ENCODE measurements at places on chromosomes 13 and 19. TPM values are rescaled to one million over a fixed set of nuclear protein-coding genes. Genes with fewer than 3 reads are reported as not detected.

The LEUTX gene
- total RNA-seq: not detected

The PSG6 gene
- total RNA-seq: 0.89 TPM

The MEIS3 gene
- 5.4 TPM for total RNA-seq

The TMPRSS9 gene
- total RNA-seq: not detected

The ZNF296 gene
- total RNA-seq: not detected

The SLC25A41 gene
- not detected for total RNA-seq

GRCh38 chr19:43589277-43589676 lies 6.7 kb downstream of the IRGQ start:
- no peak for DNase-seq

- DNase-seq: no peak
Observed at GRCh38 chr19:28468701-28469459, 744.1 kb downstream of the UQCRFS1 start.

DNA sequence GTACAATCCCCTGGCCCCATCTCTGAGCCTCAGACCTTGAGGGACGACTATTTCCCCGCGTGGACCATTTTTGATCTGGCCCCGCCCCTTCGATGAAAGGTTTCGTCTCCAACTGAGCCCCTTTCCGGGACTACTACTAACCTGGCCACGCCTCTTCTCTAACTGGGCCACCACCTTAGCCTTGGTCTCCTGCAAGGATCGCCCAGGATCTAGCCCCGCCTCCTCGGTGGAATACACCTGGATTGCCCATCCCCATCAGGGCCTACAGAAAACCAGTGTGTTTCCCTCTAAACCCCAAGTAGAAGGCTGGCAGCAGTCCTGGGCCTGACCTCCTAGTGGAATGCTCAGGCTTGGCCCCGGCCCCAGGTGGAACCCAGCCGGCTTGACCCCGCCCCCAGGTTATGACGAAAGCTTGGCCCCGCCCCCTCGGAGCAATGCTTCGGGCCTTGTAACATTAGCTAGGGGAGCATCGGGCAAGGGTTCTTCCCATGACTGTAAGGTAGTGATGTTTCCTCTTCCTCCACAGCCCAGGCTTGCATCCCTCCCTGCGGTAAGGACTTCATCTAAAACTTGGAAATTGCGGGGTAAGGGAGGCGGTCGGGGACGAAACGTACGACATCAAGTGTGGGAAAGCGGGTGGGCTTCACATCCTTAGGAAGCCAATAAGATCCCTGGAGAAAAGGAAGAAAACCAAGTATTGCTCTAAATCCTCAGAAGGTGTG lies 9.1 kb downstream of the SPACA6 start:
- no peak for DNase-seq

DNA sequence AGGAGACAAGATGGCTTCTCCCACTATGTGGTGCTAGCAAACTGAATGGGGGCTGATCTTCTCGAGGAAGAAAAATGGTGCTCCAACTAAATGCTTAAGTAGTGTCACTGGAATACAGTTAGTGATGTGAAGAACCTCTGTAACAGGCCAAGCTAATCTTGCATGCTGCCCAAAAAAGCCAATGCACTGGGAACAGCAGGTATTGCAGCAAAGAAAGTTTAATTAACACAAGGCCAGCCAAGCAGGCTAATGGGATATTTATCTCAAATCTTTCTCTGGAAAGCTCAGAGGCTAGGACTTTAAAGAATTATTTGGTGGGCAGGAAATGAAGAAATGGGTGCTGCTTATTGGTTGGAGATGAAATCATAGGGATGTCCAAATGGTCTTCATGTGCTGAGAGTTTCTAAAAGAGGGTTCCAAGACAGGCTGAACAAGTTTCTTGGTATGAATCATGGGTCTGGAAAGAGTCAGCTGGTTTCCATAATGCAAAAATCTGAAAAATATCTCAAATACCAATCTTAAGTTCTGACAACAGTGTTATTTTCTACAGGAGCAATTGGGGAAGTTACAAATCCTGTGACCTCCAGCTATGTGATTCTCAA lies 1550.5 kb downstream of the SLITRK5 start:
- DNase-seq: no peak

DNA sequence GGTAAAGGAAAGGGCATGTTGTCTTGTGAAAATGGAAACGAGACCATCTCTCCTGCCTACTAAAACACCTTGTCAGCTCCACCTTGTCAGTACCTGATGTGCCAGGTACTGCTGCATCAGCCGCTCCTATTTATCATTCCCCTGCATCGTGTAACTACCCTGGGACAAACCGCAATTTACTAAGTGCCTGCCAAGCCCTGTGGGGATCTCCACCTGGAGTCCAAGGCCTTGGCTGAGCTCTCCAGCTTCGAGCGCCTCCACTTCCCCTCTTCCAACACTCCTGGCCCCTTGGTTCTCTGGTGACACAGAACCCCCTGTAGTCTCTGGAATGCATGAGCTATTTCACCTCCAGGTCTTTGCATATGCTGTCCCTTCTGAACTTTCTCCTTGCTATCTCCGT lies 25.9 kb upstream of the CCNP start:
- DNase-seq: no peak

- DNase-seq: no peak
Observed at GRCh38 chr19:17113127-17113785, 37.7 kb downstream of the MYO9B start.

- peak; percentile 60 for DNase-seq
Observed at GRCh38 chr19:46840498-46840942, 10.1 kb downstream of the AP2S1 start.

DNA sequence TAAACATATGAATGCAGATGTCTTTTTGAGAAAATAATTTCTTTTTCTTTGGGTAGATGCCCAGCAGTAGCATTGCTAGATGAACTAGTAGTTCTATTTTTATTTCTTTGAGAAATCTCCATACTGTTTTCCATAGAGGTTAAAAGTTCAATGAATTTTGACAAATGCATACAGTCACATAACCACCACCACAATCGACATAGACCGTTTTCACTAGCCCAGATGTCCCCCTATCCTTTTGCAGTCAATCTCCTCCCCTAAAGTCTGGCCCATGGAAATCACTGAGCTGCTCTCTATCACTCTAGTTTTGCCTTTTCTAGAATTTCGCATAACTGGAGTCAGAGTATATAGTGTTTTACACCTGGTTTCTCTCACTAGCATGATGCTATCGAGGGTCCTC lies 10.8 kb downstream of the FAM216B start:
- no peak for DNase-seq

DNA sequence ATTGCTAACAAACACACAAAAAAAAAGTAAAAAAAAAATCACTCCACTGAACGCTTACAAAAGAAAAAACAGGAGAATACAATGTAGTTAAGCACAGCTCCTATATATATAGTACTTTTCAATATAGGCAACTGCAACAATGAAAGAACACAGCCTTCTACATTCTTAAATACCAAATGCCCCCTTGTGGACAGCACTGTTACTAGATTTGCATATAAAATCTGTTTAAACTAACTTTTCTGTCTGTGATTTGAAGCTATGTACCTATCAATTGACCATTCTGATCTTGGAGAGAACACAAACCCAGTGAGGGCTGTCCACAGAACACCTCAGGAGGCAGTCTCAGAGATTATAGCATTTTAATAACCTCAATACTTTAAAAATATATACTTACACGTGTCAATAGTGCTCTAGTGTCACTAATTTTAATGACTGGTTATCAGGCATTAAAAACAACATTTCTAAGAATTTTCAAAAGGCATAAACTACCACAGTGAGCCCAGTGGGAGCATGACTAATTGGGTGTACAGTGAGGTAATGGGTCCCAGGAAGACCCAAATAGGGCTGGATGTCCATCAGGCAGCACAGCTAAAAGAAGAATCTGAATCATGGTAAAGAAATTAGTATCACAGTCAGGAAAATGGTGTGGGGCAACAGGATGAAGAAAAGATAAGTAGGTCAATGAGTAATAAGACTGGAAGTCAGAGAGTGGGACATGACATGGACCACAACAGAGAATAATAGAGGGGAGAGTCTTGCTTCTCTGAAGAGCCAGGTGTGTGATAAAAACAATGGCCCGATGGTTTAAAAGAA lies 22.2 kb downstream of the CCDC169 start:
- peak; percentile 60 for DNase-seq

DNA sequence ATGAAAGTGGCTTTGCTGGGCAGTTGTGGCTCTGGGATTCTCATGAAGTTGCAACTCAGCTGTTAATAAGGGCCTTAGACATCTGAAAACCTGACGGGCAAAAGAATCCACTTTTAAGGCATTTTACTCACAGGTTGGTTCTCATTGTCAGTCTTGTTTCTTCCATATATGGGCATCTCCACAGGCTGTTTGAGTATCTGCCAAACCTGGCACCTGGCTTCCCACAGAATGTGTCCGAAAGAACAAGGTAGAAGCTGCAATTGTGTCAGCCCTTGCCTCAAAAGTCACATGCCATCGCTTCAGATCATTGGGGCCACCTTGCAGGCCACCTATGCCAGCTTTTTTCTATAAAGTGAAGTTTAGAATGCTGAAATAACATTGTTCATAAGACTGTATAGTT lies 102.4 kb downstream of the KCTD12 start:
- DNase-seq: no peak

DNA sequence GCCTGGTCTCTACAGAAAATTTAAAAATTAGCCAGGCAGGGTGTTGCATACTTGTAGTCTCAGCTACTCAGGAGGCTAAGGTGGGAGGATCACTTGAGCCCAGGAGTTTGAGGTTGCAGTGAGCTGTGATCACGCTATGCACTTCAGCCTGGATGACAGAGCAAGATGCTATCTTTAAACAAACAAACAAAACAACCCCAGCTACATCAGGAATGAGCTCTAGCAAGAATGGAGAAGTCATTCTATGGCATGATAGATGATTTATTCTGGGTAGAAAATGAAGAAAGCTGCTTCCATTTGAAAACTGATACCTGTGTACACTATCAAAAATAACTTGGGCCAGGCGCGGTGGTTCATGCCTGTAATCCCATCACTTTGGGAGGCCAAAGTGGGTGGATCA lies 15.8 kb upstream of the SHISA2 start:
- peak; percentile 39 for DNase-seq

DNA sequence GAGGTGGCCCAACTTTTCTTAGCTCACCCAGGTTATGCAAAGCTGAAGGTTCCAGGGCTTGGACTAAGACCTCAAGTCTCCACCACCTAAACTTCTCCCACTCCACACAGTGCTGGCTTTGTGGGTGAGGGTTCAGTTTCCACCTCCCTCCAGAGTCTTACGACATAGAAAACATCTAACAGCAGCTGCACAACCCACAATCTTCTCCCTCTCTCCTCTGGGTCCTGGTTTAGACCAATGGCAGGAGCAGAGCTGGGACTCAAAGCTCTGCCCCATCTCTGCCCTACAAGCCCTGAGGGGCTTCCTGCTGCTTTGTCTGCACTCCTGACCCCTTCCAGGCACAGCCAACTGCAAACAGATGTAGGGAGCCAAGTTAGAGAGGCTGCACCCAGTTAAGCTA lies 16.0 kb downstream of the IRGC start:
- no peak for DNase-seq

GRCh38 chr13:98274921-98275487 lies 97.9 kb upstream of the RNF113B start:
- peak; percentile 31 for DNase-seq

DNA sequence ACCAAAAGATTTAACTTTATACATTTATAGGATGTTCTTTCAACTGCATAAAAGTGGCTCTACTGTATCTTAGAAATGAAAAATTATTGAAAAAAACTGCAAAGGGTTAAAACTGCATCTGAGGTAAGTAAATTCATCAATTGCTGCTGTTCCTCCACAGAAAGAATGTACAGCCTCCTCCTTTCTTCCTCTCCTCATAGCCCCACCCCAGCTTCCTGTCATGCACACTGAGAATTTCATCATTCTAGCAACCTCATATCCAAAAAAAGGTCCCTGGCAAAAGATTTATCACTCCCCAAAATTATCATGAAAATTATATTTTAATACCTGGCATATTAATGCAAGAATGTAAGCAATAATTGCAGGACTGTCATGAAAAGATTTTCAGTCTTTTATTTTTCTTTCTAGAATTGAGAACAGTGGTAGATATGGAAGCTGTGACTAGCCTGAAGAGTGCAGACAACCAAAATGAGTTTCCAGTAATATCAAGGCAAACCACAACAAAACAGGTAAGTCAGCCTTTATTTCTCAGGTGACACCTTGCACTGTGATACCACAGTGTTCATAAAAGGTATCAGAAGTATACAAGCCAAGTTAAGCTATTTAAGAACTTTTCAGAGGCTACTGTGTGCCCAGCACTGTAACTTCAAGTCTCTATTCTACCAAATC lies 110.8 kb downstream of the SUCLA2 start:
- no peak for DNase-seq

GRCh38 chr19:18262144-18262543 lies 12.1 kb downstream of the IQCN start:
- no peak for DNase-seq

DNA sequence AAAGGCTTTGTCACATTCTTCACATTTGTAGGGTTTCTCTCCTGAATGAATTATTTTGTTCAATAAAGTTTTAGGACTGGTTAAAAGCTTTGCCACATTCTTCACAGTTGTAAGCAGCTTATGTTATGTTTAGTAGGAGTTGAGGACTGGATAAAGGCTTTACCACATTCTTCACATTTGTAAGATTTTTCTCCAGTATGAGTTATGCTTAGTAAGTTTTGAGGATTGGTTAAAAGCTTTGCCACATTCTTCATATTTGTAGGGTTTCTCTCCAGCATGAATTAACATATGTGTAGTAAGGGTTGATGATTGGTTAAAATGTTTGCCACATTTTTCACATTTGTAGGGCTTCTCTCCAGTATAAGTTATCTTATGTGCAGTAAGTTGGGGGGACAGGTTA lies 79.9 kb downstream of the ZNF431 start:
- peak; percentile 2 for DNase-seq

GRCh38 chr13:20054586-20054985 lies 96.1 kb downstream of the ZMYM2 start:
- DNase-seq: no peak

GRCh38 chr13:37956536-37956935 lies 87.0 kb upstream of the TRPC4 start:
- no peak for DNase-seq

GRCh38 chr13:97492257-97492656 lies 58.3 kb downstream of the RAP2A start:
- no peak for DNase-seq

DNA sequence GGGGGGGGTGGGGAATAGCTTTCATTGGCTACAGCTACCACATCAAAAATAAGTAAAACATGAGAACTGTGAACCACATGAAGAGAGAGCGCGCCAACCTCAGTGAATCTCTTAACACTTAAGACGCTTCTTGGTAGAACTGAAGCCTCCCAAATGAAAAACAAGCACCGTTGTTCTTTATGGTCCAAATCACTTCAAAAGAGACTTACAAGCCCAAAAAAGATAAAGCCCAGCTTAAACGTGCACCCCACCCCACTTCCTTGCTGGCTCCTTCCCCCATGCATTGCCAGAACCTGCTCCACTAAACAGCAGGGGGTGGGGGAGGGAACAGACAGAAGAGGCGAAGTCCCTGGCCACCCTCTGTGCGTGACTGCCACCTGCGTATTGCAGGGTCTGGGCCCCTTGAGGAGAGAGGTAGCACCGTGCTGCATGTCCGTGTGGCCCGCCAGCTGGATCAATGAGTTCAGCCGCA lies 479.1 kb downstream of the FOXO1 start:
- no peak for DNase-seq

- DNase-seq: peak; percentile 83
Observed at GRCh38 chr19:31139871-31140505, 209.2 kb downstream of the TSHZ3 start.

All from M059J (cell line).